ENCODE measurements at places on chromosomes 11 and 22.

DNA sequence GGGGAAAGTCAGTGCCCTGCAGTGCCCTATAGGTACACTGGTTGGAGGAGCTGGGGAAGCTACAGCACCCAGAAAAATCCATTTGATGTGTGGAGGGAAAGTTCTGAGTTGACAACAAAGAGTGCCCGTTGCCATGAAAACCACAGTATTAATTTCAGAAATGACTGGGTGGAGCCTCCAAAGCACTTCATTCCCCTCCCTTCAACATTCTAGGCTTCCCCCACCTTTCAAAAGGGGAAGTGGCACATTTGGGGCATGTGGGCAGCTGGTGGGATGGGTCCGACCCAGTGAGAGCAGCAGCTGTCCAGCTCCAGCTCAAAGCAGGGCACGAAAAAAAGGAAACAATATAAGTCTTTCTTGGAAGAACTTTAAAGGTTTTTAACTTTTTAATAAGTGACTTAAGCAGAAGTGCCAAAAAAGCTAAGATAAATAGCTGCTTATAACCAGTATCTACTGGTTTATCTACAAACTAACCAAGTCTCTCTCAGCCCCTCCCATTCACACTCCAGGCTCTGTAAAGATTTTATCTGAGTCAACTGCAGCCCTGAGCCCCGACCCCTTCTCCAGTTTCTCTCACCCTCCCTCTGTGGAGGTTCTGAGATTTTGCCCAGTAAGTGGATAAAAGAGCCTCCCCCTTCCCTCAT is 9.0 kb upstream of the AHNAK start:
- DNase-seq, result peak; percentile 92

DNA sequence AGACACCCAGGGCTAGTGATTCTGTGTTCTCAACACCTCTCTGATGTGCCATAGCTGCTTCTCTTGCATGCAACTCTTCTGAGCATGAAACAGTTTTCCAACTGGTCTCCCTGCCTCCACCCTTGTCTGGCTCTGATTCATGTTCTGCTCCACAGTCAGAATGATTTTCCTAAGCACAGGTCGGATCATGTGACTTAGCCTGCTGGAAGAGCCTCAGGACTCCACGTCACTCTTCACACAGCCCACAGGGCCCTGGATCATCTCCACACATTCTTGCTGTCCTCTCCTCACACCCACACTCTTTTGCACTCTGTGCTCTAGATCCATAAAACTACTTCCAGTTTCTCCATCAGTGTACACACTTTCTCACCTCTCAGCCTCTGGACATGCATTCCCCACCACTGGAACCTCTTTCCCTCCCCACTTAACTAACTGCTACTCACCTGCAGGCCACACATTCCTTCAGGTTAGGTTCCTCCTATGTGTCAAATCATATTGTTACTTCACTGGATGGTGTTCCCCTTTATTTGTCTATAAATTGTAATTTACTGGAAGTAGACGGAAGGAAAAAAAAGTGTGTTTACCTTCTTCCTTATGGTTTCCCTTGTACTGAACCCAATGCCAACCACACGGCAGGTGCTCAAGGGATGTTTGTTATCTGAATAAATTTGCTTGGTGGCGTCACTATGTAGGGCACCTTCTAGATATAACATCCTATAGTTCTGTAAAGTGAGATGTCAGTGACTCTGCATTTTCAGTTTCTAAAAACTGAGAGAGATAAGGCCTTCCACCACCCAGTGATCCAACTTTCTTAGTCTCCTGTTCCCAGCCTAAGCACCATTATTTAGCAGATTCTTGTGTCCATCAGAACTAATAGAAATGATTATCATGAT is 133.7 kb downstream of the ETS1 start:
- no peak for DNase-seq

DNA sequence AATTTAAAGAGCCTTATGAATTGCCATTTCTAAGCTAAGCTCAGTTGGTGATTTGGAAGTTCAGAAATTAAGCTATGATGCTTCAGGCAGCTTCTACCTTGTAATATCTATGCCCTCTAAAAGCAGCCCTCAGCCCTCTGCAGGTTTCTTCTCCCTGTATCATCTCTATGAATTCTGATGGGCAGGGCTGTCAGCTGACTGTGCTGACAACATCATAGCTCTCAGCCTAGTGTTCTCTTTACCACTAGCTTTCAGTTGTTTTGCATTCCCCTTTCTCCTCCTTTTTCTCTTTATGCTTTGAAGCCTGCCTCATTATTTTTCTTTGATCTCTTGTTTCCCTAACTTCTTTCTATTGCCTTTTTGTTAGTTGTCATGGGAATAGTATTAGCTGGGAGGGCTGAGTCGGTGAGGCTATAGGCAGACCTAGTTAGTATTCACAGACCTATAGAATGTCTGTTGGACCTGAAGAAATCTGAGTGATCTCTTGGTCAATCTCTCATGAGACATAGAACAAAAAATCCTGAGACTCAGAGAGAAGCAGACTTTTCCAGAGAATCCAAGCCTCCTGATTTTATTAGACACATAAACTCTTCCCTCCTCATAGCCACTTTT is 535.4 kb downstream of the RAB38 start:
- DNase-seq, result no peak

GRCh38 chr11:57417056-57417455 is 9.9 kb downstream of the SLC43A3 start:
- DNase-seq, result no peak

GRCh38 chr22:48210198-48210580 is 1447.7 kb downstream of the TBC1D22A start:
- no peak for DNase-seq

- no peak for DNase-seq
Observed at GRCh38 chr11:58059007-58059350, 28.2 kb downstream of the OR6Q1 start.

DNA sequence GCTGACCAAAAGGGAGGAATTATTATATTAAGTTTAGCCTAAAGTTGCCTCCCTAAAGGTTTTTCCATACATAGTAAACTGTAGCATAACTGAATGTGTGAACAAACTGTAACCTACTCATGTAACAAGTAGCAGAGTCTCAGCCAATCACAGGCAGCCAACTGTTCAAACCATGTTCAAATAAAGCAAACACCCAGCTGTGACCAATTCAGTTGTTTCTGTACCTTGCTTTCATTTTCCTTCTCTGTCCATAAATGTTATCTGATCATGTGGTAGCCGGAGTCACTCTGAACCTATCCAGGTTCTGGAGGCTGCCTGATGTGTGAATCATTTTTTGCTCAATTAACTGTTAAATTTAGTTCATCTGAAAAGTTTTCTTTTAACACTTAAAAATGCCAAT is 373.5 kb downstream of the GUCY1A2 start:
- DNase-seq, result no peak

DNA sequence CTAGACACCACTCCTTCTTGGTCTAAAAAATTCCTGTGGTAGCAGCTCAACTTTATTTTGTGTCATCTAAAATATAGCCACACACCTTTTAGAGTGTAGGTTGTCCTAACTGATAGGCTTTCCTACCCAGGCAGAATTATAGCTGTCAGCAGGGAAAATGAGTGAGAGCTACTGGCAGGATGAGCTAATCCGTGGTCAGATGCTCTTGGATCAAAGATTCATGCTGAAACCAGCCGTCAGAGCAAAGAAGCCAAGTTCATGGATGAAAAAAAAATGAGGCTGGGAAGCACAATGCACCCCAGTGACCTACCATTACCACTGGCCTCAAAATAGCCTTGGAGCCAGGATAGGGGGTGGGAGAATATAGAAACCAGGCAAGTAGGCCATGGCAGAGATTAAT is 113.1 kb upstream of the BLID start:
- DNase-seq, result no peak

GRCh38 chr22:22954656-22955055 is 67.0 kb downstream of the IGLL5 start:
- peak; percentile 20 for DNase-seq

- peak; percentile 20 for DNase-seq
Observed at GRCh38 chr22:24247564-24248344, 2.9 kb upstream of the GGT5 start.

- no peak for DNase-seq
Observed at GRCh38 chr11:13669544-13670488, 1.3 kb downstream of the FAR1 start.

DNA sequence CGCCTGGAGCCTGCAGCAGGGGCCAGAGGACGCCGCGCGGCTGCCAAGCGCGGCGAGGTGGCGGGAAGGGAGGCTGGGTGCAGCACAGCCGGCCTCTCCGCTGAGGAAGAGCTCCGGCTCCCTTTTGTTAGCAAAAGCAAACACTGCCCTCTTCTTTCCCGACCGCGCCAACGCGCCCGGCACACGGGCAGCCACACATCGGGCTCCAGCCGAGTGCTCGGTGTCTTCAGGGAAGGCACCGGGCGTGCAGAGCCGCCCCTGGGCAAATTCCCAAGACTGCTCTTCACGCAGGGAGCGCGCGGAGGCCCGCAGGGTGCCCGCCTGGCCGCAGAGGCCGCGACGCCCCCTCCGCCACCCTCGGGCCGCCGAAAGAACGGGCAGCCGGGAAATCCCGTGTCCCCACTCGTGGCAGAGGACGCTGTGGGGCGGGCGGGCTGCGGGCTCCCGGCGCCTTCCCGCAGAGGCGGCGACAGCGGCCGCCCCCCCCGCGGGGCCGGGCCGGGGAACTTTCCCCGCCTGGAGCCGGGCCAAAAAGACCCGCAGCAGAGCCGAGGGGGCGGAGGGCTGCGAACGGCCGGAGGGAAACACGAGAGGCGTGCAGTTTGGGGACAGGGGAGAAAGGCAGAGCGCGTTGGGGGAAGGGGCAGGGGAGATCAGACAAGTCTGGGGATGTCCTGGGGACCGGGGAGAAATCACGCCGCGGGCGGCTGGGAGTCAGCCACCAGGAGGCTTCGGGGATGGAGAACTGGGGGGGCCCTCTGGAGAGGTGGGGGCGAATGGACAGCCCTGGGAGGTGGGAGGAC is 931 bp downstream of the CADM1 start:
- DNase-seq, result no peak

DNA sequence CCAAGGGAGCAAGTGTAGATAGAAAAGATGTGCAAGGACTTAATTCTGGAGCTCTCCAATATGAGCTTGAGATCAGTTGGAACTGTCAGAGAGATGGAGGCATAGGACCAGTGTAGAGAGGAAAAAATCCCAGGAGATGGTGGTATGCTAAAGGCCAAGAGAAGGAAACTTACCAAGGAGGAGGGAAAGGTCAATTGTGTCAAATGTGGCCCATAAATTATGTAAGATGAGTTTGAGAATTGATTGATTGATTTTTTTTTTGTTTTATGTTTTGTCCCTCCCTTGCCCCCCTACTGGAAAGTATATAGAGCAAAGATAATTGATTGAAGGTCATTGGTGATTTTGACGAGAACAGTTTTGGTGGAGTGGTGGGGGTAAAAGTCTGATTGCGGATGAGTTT is 2.8 kb upstream of the USP2 start:
- no peak for DNase-seq

DNA sequence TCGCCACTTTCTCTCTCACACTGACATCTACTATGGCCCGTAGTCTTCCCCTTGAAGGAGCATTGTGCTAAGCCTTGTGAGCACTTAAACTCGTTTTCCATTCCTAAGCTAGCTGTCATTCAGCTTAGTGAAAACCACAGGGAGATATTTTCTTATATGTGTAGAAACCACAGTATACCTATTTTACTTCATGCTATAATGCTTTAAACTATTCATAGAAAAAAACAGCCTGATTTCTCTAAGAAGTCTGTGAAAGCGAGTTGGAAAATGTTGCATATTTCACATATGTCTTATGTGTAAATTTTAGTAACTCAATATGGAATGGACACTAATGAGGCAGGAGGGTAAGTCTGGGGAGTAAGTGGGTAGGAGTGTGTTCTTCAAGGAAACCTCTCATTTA is 194.3 kb upstream of the CTSC start:
- no peak for DNase-seq

DNA sequence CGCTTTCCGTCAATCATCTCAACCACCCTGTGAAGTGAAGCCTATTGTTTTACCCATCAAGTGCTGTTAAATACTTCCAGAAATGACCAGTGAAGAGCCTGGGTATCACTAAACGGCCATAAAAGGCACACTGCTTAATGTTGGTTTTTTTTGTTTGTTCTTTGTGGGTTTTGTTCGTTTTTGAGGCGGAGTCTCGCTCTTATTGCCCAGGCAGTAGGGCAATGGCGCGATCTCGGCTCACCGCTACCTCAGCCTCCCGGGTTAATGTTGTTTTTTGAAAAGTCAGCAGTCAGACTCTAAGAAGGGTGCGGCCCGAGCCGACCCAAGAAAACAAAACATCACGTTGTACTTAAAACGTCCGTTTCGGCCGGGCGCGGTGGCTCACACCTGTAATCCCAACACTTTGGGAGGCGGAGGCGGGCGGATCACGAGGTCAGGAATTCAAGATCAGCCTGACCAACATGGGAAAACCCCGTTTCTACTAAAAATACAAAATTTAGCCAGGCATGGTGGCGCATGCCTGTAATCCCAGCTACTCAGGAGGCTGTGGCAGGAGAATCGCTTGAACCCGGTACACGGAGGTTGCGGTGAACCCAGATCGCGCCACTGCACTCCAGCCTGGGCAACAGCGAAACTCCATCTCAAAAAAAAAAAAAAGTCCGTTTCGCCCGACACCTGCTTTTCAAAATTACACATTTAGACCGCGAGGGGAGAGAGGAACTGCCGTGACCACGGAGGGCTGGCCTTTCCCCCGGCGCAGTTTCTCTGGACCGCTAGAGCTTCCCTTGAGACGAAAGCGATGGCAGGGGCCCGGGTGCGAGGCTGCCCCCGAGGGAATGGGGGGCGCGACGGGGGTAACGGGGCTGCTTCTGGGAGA is 714 bp downstream of the CD59 start:
- peak; percentile 48 for DNase-seq

DNA sequence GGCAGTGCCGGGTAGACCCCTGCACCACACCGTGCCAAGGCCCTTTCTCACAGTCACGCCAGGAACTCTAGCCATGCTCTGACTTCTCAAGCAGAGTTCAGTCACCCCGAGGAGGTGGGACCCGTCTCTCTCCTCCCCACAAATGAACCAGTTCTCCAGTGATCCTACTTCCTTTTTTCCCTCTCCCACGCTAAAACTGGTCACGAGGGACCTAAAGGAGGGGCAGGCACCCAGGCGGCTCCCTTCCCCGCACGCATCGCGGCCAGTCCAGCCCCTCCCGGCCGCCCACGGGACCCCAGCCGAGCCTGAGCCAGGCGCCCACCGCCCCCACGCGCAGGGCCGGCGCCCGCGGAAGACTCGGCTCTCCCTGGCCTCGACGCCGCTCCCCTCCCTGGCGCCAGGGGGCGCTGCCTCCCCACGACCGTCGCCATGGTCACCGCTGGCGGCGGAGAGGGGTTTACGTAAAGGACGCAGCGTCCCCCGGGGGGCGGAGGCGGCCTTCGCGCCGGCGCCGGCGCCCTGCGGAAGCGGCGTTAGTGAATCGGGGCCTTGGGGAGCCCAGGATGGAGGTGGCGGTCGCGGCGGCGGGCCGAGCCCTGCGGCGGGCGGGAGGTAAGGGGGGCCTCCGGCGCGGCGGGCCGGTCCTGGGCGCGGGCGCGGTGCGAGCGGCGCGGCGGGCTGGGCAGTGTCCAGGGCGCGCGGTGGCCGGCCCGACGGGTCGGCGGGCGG is at the start of gene DAGLA:
Gene DAGLA (plus strand): TSS at position 499 of the 729 bp plus-strand sequence. CDS start 39,765 bp downstream, outside the sequence.
- peak; percentile 81 for DNase-seq

- no peak for DNase-seq
Observed at GRCh38 chr22:47031628-47031915, 269.1 kb downstream of the TBC1D22A start.

DNA sequence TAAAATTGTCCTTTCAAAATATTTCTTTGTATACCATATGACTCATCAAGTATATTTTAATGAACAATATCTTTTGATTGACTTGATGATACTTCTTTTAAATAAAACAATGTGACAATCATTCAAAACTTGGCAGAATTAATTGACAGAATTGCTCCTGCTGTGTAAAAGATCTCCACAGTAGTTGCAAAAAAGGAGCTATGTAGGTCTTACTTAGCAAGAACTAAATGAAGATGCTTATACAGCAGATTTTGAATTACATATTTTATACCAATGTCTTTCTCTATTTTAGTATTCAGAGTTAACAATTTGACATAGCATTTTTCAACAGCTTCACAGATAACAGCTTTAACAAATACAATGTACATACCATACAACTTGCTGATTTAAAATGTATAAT is 144.9 kb downstream of the DYNC2H1 start:
- no peak for DNase-seq

Data from CD4-positive, alpha-beta T cell treated with Interleukin-2 at 100 ng/mL for 4 hours (primary cell).